ENCODE measurements at places on chromosomes 7 and 10.

GRCh38 chr10:58698777-58699356 lies 186.2 kb downstream of the BICC1 start:
- no peak for DNase-seq

- DNase-seq: no peak
Measured at GRCh38 chr10:31820778-31821369, 107.8 kb downstream of the ARHGAP12 start.

GRCh38 chr7:120070201-120070600 lies 202.8 kb upstream of the KCND2 start:
- no peak for DNase-seq

DNA sequence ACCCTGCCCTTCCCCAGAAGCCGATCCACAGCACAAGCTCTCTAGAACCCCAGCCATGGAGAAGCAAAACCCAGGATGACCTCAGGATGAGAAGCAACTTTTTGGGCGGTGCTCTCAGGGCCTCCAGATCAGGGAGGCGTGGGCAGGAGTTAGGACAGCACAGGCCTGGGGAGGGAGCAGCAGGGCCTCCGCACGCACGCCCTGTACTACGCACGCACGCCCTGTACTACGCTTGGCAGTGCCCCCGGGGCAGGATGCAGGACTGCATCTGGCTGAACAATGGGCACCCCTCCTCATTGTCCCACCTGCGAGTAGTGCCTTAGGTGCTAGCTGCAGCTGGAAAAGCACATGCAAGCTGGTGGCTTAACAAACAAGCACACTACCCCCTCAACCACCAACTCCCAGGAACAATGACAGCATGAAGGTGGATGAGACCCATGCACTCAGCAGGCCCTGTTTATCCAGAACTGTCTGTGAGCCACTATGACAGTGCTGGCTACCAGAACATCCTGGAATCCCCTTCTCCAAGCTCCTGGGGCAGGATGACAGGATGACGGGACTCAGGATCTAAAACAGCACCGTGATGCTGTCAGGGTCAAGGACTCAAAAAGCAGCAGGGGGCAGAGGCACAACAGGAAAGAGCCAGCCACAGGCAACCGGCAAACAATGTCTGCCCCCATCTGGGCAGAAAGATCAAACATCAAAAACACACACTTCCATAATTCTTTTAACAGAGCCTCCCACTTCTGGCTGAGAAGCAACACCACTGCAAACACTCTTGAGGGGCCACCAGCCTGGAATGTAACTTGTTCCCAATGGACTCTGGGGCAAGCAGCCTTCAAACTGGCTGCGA lies 11.8 kb downstream of the PODXL start:
- peak; percentile 25 for DNase-seq

- no peak for DNase-seq
Measured at GRCh38 chr10:117360016-117360415, 15.2 kb downstream of the PDZD8 start.

DNA sequence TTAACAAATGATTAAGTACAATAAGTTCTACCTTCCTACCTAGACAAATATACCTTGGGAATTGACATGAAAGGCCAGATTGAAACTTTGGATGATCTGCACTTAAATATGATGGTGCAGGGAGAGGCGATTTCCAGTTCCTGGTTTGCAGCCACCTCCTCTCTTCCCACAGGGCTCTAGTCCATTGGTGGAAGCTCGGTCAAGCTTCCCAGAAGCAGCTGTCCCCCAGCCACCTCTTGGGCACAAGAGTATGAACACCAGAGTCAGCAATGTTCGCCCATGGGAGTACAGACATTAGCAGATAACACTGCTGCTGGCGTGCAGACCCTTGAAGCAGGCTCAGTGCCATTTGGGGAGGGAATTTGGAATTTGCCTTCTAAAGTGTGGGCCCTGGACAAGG lies 1.5 kb upstream of the CPVL start:
- no peak for DNase-seq

DNA sequence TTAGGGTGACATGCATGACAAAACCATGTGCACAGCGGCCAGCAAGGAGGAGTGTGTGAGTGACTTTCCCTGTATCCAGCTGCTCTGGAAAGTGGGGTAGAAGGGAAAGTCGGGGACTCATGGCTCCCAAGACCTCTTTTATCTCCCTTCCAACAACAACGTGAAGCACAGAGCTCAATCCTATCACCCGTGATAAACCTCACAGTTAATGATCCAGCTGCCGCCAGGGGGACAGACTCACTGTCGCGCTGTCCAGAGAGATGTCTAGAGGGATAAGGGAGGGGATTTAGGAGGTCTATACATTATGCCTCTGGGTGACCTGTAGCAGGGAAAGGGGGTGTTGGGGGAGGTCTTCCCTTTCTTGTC lies 84.0 kb upstream of the SMNDC1 start:
- DNase-seq: no peak

DNA sequence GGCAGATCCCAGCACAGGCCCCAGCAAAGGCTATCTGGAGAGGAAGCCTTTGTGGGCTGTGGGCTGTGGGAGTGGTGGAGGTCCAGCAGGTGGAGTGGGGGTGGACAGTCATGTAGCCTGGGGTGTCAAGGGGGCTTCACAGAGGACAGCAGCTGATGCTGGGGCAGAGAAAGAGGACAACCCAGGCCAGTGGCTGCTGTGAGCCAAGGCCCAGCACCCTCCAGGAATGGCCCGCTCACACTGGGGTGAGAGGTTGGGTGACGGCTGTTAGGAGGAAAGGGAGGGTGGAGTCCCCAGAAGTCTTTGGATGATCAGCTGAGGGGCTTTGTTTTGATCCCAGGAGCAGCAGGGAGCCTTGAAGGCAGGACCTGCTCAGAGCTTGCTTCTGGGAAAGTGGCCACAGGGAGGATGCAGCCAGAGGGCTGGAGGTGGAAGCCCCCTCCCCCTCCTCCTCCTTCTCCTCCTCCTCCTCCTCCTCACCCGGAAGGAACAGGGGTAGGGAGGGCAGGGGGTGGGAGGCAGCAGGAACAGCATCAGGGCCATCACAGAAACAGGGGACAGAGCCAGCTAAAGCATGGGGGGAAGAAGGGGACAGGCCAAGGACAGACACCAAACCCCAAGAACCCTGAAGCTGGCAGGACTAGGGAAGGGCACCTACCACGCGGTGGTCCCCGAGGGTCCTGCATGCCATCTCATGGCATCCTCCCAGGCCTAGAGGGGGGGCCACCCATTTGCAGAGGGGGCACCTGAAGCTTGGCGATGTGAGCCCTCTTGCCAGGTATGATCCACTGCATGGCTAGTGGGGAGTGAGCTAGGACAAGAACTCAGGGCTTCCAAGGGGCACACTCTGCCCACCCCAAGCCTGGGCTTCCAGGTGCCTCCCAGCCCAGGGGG lies 144.9 kb downstream of the GRID1 start:
- no peak for DNase-seq

- DNase-seq: no peak
Measured at GRCh38 chr7:67725423-67725822, 728.8 kb downstream of the TYW1 start.

DNA sequence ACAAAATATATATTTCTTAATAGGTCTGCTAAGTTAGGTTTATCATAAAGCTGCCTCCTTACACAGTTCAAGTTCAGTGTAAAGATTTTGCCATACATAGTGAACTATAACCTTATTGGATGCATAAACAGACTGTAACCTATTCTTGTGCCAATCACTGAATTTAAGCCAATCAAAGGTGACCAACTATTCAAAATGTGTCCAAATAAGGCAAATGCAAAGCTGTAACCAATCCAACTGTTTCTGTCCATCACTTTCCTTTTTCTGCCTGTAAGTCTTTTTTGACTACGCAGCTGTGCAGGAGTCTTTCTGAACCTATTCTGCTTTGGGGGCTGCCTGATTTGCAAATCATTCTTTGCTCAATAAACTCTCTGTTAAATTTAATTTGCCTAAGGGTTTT lies 11.6 kb upstream of the DNMBP start:
- DNase-seq: no peak

- no peak for DNase-seq
Measured at GRCh38 chr7:79529881-79530235, 76.4 kb upstream of the MAGI2 start.

DNA sequence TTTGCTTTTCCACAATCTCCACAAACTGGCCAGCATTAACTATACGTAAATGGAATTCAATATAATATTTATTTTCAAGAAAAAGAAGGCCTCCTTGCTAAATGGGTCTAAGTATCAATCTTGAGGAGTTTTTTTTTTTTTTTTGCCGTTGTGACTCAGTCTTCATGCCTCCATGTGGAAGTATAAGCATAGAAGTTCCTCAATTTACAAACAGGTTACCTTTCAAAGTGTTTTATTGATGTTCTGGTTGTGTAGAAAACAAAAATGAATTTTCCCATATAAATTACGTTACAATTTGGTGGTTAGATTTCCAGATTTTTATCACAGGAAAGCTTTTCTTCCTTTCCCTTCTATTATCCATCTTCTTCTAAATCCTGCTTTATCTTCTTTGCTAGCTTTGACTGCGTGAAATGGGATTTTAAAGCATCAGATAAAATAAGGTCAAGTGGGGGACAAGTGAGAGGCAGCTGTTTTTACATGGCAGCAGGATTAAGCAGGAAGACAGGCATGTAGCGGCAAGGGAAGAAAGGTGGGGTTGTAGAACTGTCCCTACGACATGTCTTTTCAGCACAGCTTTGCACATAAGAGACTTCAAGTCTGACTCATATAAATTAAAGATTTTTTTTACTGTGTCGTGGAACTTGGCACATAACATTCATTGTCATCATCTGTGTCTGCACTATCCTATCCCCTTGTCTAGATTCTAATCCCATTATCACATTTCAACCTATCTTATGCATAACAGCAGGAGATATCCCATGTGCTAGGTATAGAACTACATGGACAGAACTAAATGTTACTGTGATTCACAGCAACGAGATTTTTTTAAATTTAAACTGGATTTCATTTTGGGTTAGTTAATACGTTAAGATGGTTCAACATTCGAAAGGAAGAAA lies 135.3 kb upstream of the FAM3C start:
- no peak for DNase-seq

DNA sequence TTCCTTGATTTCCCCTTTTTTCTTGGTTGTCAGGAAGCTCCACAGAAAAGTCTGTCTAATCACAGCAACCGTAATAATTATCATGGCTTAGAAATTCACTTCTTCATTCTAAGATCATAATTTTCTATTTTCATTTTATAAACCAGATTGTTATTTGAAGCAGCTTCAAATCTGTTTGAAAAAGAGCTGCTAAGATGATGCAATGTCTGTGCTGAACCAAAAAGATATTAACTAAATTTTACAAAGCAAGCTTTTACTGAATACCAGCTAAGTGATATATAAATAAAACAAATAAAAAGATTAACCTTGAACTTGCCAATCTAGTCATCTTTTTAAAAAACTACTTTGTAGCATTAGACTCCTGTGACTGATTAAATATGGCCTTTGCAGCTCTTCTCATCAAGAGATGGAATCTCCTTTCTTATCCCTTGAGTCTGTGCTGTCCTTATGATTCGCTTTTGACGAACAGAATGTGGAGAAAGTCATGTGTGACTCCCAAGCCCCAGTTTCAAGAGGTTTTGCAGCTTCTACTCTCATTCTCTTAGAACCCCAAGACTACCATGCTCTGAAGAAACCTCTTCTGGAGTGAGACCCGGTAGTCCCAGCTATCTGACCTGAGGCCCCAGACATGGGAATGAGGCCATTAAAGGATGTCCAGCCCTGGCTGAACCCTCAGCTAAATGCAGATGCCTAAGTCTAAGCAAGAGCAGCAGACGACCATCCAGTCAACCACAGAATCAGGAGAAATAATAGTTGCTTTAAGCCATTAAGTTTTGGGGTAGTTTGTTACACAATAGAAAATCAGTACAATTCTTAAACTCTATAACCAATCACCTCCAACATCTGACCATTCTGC lies 14.4 kb downstream of the NAMPT start:
- DNase-seq: no peak

GRCh38 chr10:3652886-3653285 lies 132.1 kb downstream of the KLF6 start:
- DNase-seq: no peak

All from kidney capillary endothelial cell (primary cell).